Right lung (tissue), 10 donors: ENCODE measurements at places on chromosomes 5 and 9. TPM values are rescaled to one million over a fixed set of nuclear protein-coding genes. Genes with fewer than 3 reads are reported as not detected.

PCDH12 gene
- polyA plus RNA-seq, result 35.7 TPM

DAPK1 gene
- polyA plus RNA-seq, result 220 TPM

PRLR gene
- 3.0 TPM for polyA plus RNA-seq

NR3C1 gene
- polyA plus RNA-seq, result 61.8 TPM

RASGRF2 gene
- 2.1 TPM for polyA plus RNA-seq

DRD1 gene
- 0.11 TPM for polyA plus RNA-seq

GABRA1 gene
- 0.80 TPM for polyA plus RNA-seq

CYLC2 gene
- polyA plus RNA-seq, result not detected

SPAAR gene
- 3.5 TPM for polyA plus RNA-seq

CDKN2A gene
- polyA plus RNA-seq, result not detected

DEPDC1B gene
- polyA plus RNA-seq, result 25.1 TPM

TLX3 gene
- polyA plus RNA-seq, result not detected

ANKRD18A gene
- polyA plus RNA-seq, result 1.7 TPM

ZNF484 gene
- polyA plus RNA-seq, result 10.6 TPM

SPINK4 gene
- polyA plus RNA-seq, result not detected

C6 gene
- polyA plus RNA-seq, result 2.5 TPM
